Activated CD4-positive, alpha-beta memory T cell treated with anti-CD3 and anti-CD28 coated beads for 36 hours (primary cell): ENCODE measurements at places on chromosomes 2 and 18. TPM values are rescaled to one million over a fixed set of nuclear protein-coding genes. Genes with fewer than 3 reads are reported as not detected.
A peak's percentile ranks its signal among the peaks of the same experiment; 100 is the strongest.

DNA sequence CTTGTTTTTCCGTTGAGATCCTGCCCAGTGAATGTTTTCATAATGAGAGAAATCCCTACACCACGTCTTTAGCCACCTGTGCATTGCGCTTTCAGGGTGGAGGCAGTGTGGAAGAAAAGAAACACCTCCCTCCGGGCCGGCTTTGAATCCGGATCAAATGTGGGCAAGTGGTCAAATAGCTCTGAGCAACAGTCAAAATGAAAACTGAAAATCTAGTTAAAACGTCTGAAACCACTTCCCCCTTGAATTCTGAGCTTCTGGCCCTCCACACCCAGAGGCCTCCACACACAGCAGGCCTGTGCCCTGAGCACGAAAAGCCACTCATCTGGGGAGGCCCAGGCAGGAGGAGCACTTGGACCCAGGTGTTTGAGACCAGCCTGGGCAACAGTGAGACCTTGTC, 263.6 kb upstream of the SALL3 start:
- no peaks in the 10 kb centered on the region for H3K4me1 ChIP-seq
- H3K4me3 ChIP-seq: no peak overlapping the region
- H3K27me3 ChIP-seq: peaks cover 4% of the 10 kb centered on the region
- no peak overlapping the region for H3K27ac ChIP-seq

DNA sequence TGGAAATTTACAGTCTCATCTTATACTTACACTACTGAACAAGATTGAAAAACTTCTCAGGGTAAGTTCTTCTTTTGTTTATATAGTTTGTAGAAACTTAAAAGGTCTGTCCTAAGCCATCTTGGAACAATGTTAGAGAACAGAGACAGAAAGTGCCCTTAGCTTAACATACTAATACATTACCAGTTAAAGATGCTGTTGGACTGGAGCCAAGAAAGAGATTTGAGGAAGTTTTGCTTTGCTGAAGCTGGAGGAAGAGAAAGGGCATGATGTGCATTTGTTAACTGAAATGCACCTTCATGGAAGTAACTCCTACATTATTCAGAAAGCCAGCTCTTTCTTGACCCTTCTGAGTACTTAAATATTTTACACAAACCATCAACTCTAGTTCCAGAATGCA, 66.5 kb upstream of the TNFRSF11A start:
- H3K4me1 ChIP-seq: no peaks in the 10 kb centered on the region
- H3K27ac ChIP-seq: no peak overlapping the region
- no peak overlapping the region for H3K4me3 ChIP-seq
- H3K36me3 ChIP-seq: peaks cover 34% of the 10 kb centered on the region
- no peaks in the 10 kb centered on the region for H3K27me3 ChIP-seq

- DNase-seq: no peak
- no peaks in the 10 kb centered on the region for H3K36me3 ChIP-seq
- no peak overlapping the region for H3K27ac ChIP-seq
- H3K4me1 ChIP-seq: no peaks in the 10 kb centered on the region
- H3K4me3 ChIP-seq: no peak overlapping the region
These were observed 76.4 kb downstream of the LTBP1 start for GRCh38 chr2:33022989-33023727.

GRCh38 chr2:239831001-239831731, 194.0 kb downstream of the NDUFA10 start:
- DNase-seq: no peak
- H3K4me3 ChIP-seq: no peak overlapping the region
- H3K27me3 ChIP-seq: no peaks in the 10 kb centered on the region
- H3K4me1 ChIP-seq: no peaks in the 10 kb centered on the region
- H3K27ac ChIP-seq: no peak overlapping the region

- peaks cover 7% of the 10 kb centered on the region for H3K36me3 ChIP-seq
- peak overlapping the region; percentile 97 for H3K27ac ChIP-seq
- DNase-seq: no peak
- peaks cover 38% of the 10 kb centered on the region for H3K4me1 ChIP-seq
These were observed 1.2 kb upstream of the ATF2 start for GRCh38 chr2:175169191-175169590.

DNA sequence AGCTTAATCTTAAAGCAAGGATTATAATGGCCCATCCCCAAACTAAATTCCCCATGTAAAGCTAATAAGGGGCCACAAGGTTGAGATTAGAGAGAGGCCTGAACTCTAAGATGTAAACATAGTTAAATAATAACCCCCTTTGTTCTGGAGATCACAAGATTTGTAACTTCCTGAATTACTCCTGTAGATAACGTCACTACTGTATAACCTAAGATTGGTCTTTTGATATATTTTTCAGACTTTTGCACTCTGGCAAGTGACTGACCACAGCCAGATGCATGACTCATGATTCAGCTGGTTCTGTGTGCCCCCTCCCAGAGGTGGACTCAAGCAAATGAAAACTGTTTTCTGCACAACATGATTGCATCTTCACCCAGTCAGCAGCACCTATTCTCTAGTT, 686.0 kb upstream of the DDX18 start:
- H3K27me3 ChIP-seq: no peaks in the 10 kb centered on the region
- no peak for DNase-seq
- no peak overlapping the region for H3K4me3 ChIP-seq
- no peaks in the 10 kb centered on the region for H3K4me1 ChIP-seq
- no peak overlapping the region for H3K27ac ChIP-seq

DNA sequence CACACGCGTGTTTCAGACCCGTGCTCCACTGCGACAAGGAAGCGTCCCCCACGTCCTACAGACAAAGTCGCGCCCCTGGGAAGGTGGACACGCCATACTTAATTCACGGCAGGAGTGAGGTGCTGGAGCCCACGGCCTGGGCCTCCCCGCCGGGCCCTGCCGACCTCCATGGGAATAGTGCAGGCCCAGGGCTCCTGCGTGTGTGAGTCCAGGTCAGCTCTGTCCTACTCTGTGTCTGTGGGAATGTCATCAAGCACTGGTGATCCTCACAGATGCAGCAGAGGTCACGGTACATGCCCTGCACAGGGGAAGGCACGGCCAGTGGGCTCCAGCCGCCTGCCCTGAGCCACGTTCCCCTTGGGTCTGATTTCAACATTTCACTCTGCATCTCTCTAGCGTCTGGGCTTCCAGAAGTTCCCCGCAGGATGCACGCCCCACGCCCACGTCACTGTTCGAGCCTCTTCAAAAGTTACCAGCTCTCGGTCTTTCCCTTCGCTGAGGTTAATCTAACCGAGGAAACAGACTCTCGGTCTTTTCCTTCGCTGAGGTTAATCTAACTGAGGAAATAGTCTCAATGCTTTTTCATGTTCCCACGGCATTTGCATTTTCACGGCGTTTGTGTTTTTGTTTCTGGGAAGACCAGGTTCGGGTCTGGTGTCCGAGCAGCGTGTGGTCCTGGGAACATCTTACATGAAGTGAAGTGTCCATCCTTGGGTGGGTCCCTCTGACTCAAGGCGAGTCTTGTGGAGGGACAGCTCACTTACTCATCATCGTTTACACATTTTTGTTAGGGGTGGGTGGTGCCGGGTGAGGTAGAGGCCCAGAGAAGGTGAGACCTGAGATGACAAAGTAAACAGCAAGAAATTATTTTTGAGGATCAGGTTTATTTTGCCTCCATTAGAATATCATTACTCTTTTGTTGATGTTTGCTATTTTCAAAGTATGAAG, 157.3 kb upstream of the ALKAL2 start:
- H3K4me1 ChIP-seq: peaks cover 3% of the 10 kb centered on the region
- DNase-seq: peak; percentile 32

DNA sequence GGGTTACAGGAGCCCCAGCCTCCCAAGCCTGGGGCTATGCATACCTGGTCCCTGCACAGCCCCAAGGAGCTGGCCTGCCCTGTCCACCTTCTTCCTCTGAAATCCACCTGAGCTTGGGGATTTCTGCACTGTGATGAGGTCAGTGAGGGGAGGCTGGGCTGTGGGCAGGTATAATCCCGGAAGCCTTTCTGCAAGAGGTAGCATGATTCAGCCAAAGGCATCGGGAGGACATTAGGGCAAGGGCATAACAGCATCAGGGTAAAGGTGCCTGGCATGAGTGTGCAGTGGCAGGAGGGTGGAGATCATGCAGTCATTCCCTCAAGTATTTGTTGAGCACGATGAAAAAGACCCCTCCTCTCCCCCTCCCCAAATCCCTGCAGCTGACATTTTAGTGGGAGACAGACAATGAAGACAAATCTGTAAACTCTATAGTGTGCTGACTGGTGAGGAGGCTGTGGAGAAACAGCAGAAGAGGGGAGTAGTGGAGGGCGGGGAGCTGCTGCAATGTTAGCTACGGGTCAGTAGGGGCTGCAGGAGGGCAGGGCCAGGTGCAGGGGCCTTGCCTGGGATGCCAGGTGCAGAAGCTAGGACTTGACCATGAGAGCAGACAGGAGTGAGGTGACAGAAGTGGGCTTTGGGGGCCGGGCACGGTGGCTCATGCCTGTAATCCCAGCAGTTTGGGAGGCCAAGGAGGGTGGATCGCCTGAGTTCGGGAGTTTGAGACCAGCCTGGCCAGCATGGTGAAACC, 18.7 kb downstream of the ZFP36L2 start:
- DNase-seq: no peak
- H3K36me3 ChIP-seq: no peaks in the 10 kb centered on the region
- H3K4me3 ChIP-seq: no peak overlapping the region
- H3K4me1 ChIP-seq: peaks cover 18% of the 10 kb centered on the region

GRCh38 chr18:48303883-48304282, 105.3 kb downstream of the ZBTB7C start:
- peaks cover 5% of the 10 kb centered on the region for H3K4me1 ChIP-seq
- H3K4me3 ChIP-seq: no peak overlapping the region
- DNase-seq: no peak
- H3K27me3 ChIP-seq: peaks cover 3% of the 10 kb centered on the region
- no peaks in the 10 kb centered on the region for H3K36me3 ChIP-seq
- H3K27ac ChIP-seq: no peak overlapping the region

KCNG3 gene
- not detected for total RNA-seq

RUFY4 gene
- total RNA-seq: 0.93 TPM

POTEI gene
- not detected for total RNA-seq

SMPD4 gene
- 65.8 TPM for total RNA-seq

TRIM43 gene
- not detected for total RNA-seq

ANTXR1 gene
- not detected for total RNA-seq

TGFA gene
- total RNA-seq: 0.50 TPM

CPO gene
- not detected for total RNA-seq
